Bone marrow (tissue), 2 donors: ENCODE measurements at places on chromosomes 11 and 22.

DNA sequence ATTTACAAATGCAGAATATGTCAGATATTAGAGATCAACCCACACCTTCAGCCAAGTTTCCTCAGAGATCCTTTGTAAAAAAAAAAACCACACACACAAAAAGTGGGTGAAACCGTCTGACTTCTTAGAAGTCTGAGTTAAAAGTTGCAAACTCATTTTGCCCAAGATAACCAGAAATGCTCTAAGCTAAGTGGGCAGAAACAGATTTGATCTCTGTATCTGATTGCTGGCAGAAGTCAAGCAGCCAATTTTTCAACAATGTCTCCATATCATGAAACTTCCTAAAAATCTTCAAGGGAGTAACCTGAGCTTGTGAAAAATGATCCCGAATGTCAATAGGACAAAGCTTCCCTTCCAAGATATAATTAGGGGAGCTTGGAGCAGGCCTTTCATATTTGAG lies 28.6 kb upstream of the ATXN10 start:
- DNase-seq, result no peak

DNA sequence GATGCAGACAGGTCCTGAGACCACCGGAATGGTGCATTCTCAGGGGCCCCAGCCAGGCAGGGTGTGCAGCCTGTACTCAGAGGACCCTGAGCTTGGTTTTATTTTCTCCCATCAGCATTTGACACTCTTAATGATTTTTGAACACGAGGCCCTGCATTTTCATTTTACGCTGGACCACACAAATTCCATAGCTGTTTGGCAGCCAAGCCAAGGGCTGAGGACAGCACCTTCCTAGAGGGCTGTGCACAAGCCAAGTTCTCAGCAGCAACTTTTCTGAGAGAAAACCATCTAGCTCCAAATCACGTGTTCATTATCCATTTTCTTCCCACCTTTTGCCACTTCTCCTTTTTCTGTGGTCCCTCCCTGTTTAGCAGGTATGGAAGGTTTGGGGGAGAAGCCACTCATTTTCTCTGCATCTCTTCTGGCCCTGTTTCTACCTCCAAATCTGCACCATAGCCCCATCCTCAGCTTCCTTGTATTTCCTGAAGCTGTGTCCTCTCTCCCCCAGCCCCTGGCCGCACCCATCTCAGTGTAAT lies 60.4 kb downstream of the TRAF6 start:
- DNase-seq, result no peak

DNA sequence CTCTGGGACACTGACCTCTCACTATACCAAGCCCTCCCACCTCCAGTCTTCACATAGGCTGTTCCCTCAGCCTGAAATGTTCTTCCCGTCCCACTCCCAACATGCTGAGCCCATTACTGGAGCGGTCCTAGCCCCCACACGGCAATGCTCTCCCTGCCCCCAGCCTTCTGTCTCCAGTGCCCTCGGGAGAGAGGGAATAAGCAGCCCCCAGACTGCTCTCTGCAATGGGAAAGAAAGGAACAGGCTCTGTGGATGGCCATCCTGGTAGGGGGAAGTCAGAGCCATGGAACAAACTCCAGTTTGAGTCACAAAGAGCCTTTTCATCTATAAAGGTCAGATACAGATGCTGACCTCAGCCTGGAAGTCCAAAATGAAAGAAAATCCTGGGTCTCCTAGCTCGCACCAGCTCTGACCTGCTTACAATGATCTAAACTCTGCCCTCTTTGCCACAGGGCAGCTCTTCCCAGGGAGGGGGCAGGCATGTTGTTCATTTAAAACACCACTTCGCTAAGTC lies 62.6 kb downstream of the FLRT1 start:
- DNase-seq, result no peak

DNA sequence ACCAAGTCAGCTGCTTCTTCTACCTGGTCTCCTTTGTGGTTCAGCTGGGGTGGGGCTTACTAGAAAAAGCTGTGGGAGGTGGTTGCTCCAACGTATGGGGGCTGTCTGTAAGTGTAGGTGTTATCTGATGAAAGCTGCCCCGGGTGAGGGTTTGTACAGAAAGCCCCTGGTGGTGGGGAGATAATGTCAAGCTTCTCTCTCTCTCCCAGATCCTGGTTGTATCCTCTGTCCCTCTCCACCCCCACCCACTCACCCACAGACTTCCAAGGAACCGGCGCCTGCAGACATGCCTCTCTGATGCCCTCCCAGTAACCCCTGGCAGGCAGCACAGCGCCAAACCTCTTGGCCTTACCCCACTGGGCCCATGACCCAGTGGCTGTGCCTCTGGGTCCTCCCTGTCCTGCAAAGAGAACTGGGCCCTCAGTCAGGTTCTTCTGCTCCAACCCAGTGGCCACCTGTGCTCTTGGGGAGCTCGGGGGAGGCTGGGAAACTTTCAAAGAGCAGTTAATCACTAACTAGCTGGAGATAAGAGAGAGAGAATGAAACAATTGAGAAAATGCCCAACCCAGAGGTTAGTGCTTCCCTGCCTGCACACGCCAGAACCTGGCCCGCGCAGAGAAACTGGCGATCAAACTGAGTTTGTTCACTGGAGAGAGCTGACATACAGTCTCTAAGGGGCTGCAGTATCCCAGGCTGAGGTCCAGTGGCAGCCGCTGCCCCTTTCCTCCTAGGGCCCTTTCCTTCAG lies 20.4 kb upstream of the EHF start:
- no peak for DNase-seq

DNA sequence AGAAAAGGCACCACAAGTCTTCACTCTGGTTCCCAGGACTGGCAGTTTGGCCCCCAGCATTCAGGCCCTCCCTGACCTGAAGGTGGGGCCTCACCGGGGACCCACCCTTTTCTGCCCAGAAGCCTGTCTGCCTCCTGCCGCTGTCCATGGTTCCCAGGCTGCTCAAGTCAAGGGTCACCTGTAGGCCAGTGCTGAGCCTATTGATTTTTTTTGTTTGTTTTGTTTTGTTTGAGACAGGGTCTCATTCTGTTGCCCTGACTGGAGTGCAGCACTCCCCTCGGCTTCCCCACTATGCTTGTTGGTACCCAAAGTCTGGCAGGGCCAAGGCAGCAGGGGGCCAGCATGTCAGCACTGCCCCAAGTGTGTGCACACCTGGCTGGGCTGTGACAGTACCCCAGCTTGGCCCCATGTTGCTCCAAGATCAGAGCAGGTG lies 11.0 kb upstream of the MED17 start:
- DNase-seq, result no peak

- DNase-seq, result no peak
Observed at GRCh38 chr22:19497245-19497644, 17.5 kb downstream of the CDC45 start.

DNA sequence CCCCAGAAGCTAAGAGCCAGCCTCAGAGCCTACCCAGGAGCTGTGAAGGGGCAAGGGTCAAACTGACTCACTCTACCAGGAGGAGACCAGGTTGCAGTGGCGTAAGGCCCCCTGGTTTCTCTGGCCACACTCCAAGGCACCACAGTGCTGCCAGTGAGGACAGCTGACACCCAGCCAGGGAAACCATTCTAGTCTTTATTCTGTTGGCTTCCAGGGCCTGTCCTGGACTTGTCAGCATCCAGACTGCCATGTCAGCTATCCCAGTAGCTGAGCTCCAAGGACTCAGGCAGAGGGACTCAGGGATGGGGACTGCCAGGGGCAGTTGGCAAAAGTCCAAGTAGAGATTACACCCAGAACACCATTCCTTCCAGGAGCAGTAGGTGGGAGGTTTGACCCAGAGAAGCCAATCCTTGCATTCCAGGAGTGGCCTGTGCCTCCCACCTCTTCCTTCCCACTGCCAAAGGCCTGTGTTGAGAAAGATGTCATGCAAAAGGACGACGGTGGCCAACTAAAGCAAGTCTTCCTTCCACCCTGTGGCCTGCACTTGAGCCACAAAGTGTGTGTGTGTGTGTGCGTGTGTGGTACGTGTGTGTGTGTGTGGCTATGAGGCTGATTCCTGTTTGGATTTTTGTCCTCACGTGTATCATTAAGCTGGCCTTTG lies 3.6 kb upstream of the MAPK8IP1 start:
- no peak for DNase-seq

DNA sequence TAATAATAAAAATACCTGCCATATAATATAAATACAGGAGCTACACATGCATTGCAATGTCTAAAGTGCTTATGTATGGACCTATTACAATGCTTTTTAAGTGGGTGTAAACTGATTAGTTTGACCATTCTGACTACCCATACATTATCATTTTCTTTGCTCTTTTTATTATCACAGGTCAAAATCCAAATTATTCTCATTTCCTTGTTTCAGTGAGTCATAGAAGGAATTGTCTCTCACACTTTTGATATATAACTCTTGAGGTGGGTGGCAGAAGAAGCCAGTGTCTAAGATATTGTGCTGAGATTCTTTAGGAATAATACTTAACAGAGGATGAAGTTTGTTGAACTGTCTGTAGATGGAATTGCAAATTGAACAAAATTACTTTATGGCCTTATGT lies 35.6 kb downstream of the GAS2 start:
- DNase-seq, result no peak

DNA sequence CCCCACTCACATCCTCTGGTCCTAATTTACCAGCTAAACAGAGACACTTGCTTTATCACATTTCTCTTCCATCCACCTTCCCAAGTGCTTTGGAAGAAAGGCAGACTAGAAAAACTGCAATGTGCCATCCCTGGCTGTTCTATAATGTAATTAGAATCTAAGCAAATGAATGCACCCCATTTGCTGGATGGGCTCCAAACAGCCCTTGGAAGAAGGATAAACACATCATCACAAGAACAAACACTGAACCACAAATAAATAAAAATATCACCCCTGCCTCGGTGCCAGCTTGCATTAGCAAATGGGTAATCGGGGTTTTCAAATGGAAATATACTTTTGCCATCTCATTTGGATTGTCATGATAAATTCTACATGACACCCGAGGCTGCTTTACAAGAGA lies 296.6 kb upstream of the ISX start:
- DNase-seq, result no peak

DNA sequence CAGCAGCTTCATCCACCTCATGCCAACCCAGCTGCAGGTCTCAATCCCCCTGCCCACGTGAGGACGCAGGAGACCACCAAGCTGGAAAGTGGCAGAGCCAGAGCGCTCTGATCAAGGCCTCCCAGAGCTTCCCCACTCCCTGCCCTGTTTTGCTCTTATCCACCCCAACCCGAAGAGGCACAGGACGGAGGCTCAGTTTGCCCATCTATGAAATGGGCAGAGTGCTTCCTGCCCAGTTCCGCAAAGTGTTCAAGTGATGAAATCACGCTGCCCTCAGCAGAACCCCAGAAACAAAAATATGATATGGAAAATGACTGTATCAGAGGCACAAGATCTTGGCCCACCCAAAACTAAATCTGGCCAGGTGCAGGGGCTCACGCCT lies 7.9 kb downstream of the LGALS2 start:
- DNase-seq, result no peak

DNA sequence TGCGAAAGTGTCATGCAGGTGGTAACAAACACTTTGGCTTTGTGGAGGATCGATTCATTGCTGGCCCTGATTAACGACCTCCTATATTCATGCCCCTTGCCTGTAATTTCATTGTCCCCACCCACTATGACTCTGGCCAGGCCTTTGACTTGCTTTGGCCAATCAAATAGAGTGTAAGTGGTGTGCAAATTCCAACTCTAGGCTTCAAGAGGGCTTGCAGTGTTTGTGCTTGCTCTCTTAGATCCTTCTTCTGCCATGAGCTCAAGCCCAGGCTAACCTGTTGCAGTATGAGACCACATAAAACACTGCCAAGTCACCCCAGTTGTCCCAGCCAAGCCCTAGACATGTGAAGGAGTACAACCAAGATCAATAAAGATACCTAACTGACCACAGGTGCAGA lies 48.0 kb downstream of the RCN1 start:
- no peak for DNase-seq

DNA sequence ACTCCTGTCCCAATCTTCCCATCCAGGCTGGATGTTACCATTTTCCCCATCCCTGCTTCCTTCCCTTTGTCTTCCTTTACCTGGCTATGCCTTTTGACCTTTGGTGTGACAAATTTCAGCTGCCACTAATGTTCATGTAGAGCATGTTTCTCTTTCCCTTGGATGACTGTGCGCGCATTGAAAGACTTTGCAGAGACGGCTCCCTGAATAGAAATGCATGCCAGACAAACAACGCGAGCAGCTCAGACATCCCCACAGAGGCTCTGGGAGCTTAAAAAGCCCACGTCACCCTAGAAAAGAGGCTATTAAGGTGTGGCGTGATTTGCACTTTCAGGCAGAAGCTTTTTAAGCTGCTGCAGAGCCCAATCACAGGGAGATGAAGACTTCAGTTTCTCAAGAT lies 202.0 kb downstream of the NTM start:
- DNase-seq, result no peak

DNA sequence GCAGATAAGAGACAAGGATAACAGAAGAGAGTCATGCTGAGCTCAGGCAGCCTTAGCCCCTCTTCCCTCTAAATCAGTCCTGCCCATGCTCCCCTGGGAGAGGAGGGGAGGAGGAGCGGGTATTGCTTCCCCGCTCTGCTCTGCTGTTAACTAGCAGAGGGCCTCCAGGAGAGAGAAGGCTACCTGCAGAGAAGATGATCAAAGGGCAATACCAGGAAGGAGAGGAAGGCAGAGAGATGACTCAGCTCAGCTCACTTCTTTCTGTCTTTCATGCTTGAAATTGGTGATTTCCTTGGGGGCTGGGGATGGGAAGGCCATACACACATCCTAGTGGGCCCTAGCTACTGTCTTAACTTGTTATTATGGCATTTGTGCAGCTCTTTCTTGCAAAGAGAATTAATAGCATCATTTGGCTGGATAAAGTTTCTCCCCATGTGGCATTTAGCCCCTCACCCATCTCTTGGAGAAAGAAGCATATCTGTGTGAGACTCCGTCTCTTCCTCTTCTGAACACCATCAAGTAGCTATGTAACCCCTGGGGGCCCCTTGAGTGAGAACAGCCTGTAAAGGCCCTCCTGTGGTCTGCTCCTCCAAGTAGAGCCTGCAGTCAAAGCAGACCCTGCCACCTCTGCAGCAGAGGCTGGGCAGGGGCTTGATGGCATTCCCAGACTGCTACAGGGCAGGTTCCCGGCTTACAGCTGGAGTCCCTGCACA lies 33.4 kb upstream of the AMOTL1 start:
- DNase-seq, result no peak

DNA sequence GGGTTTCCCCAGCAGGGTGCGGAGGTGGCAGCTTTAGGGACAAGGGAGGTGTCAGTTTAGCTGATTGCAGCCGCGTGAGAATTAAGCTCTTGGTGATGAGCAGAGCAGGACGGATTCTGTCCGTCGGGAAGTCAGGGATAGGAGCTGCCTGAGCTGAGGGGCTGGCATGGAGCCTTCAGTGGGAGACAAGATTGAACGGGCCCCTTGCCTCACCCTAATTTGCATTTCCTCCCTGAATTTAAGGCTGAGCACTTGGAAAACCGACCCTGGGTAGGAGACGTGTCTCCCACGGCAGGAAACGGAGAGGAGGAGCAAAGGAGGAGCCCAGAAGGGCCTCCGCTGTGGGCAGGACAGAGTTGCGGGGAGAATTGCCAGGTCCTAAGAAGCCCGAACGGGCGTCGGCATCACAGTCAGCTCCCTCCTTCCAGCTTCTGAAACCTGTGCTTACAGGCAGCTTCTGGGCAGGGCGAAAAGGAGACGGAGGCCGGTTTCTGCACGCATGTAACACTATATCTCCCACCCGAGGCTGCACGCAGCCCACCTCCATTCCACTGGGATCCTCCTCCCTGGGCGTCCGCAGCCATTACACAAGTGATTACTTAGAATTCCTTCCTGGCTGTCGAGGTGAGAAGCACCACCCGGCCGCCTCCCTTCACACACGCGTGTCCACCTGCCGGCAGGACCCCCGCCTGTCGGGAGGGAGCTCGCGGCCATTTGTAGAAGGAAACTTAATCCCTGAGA lies 345.8 kb downstream of the BRD1 start:
- no peak for DNase-seq

- DNase-seq, result no peak
Observed at GRCh38 chr11:98155696-98156095, 865.1 kb upstream of the CNTN5 start.
